ENCODE measurements at places on chromosomes 16 and 17.

GRCh38 chr16:71255721-71256120, 25.2 kb upstream of the HYDIN start:
- no peak for DNase-seq

DNA sequence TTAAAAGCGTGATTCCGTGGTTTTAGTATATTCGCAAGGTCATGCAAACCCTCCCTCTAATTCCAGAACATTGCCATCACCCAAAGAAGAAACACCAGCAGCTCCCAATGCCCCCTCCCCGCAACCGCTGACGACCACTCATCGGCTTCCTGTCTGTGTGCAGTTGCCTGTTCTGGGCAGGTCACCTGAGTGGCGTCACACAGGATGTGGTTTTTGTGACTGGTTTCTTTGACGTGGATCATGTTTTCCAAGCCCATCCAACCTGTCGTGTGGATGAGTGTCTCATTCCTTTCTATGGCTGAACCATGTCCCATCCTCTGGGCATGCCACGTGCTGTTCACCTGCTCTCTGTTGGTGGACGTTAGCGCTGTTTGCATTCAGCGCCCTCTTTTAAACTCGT, 8.2 kb upstream of the ATP2C2 start:
- peak; percentile 77 for DNase-seq

DNA sequence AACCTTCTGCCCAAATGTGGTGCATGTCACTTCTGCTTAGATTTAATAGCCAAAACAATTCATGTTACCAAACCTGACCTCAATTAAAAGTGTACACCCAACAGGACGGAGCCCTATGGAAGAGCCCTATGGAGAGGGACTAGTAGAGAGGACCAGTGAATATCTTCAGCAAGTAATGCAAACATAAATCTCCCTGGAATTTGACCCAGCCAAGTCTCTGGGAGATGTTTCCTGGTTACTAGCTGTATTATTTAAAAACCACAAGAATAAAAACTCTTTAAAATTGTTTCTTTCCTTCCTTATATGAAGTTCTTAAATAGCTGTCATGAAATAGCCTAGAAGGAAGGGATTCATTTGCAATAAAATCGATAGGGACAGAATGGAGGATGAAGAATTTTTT, 255.8 kb downstream of the CDH11 start:
- DNase-seq: no peak

GRCh38 chr17:46020023-46020761, 21.1 kb downstream of the STH start:
- peak; percentile 10 for DNase-seq

DNA sequence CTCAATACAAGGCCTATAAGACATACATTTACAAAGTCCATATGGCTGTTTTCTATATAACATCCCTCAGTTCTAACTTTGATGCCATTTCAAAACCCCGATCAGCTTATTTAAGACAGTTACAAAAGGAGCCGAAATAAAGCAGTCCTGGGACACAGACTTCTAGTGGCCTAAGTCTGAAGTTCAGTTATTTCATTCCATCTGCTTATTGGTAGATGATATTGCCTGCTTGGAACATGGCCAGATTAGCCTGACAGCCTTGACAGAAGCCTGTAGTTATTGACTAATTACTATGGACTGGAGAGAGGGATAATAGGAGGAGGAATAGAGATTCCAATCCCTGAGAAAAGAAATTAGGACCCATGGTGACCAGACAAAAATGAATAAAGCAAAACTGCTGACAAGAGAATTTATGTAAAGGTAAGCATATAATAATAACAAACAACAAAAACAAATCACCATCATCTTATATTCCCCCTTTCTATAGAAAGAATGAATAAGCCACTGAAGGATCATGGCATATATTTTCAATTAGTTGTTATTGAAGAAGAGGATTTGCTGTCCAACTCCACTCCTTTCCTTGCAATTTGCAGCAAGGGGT, 206.3 kb upstream of the TOM1L1 start:
- DNase-seq: no peak

All from common myeloid progenitor, CD34-positive (primary cell).